ENCODE measurements at places on chromosomes 12 and 14.
A peak's percentile ranks its signal among the peaks of the same experiment; 100 is the strongest.

- no peak for DNase-seq
These were observed 13.1 kb upstream of the NID2 start for GRCh38 chr14:52081964-52082363.

GRCh38 chr12:20314328-20314727 lies 54.0 kb upstream of the PDE3A start:
- no peak for DNase-seq

- DNase-seq = no peak
These were observed 53.3 kb downstream of the BMAL2 start for GRCh38 chr12:27385766-27386564.

GRCh38 chr14:49861699-49862088 lies 9.1 kb upstream of the NEMF start:
- peak; percentile 67 for DNase-seq

GRCh38 chr12:88445705-88446394 lies 134.4 kb downstream of the KITLG start:
- no peak for DNase-seq

- no peak for DNase-seq
These were observed 14.6 kb upstream of the PRMT8 start for GRCh38 chr12:3476403-3476802.

DNA sequence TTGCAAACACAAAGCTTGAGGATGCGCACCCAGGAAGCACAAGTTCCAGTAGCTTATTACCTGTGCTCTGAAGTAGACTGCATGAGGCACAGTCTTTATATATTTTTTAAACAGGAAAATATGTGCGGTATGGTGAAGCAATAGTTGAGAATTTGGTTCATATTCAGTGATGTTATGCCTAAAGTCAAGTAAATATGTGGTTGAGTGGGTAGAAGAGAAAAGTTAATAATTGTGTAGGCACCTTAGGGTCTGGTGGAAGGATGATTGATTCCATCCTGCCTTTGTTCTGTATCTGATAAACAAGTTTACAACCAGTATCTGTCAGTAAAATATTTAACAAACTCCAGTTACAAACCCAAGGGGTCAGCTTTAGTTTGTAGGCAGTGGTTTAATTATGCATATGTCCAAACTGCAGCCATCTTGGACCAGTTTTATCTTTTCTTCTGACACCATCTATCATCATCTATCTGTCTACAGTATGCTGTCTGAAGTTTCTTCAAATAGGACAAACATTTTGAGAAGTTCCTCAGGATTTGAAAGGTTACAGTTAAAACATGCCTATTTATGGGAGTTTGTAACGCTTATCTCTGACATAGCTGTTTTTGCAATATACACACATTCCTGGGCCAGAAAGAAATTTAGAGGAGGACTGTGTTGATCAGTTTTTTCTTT lies 10.8 kb downstream of the SINHCAF start:
- DNase-seq = no peak

GRCh38 chr12:62978768-62979167 lies 43.8 kb upstream of the PPM1H start:
- no peak for DNase-seq

- no peak for DNase-seq
These were observed 34.2 kb upstream of the KTN1 start for GRCh38 chr14:55545779-55546178.

GRCh38 chr12:120844768-120845449 lies 59.2 kb downstream of the SPPL3 start:
- no peak for DNase-seq

DNA sequence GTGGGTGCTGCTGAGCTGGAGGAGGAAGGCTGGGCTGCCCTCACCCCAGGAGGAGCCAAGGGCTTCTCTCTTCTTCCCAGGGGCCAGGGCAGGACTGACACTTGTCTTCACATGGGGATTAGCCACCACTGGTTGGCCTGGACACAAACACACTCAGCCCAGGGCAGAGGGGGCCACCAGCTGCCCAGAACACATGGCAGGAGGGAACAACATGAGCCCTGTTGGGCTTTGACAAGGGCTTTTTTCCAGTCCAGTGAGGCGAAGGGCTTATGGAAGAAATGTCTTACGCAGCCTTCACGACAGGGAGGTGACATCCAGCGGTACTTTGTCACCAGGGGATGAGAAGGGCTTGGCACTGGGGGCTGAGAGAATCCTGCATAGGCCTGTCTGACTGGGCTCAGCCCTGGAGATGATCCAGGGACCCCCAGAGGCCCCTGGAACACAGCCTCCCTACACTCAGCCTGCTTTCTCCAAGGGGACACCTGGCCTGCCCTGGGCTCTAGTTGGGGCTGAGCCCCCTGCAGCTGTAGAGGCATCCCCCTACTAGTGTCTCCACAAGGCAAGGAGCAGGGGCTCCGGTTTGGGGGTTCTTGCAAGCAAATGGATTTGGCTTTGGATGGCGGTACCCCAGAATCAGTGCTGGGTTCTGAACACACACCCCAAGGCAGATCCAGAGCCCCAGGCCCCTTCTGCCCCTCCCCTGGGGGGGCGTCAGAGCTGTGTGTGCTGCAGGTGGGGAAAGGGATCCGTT lies 18.9 kb downstream of the ARL6IP4 start:
- DNase-seq = no peak

GRCh38 chr14:35215110-35215813 lies 76.9 kb upstream of the PSMA6 start:
- DNase-seq = peak; percentile 35

- no peak for DNase-seq
These were observed 40.4 kb upstream of the GZMB start for GRCh38 chr14:24674204-24674970.

DNA sequence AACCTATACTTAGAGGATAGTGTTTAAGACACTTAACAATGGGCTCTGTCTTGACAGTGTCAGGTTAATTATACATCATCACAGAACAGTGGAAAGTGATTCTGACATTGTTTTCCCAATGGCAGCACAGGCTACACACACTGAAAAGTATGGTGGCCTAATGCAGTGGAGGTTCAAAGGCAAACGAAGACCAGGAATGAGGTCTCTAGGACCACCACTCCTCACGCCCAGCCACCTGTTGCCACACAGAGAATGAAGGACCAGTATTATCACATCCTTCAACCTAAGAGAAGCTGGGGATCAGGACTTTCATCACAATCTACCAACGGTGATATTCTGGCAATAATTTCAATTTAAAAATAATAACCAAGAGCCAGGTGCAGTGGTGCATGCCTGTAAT lies 34.5 kb upstream of the CDK2AP1 start:
- no peak for DNase-seq

- no peak for DNase-seq
These were observed 185.0 kb downstream of the PLCZ1 start for GRCh38 chr12:18552829-18553228.

GRCh38 chr12:110224379-110225304 lies 56.4 kb upstream of the ATP2A2 start:
- peak; percentile 28 for DNase-seq

GRCh38 chr12:14716848-14717444 lies 20.5 kb upstream of the GUCY2C start:
- no peak for DNase-seq

GRCh38 chr14:23785208-23785607 lies 149.0 kb downstream of the DHRS2 start:
- no peak for DNase-seq

GRCh38 chr12:58980768-58981167 lies 60.5 kb upstream of the LRIG3 start:
- DNase-seq = no peak

GRCh38 chr12:19246933-19247332 lies 117.4 kb downstream of the PLEKHA5 start:
- DNase-seq = no peak

DNA sequence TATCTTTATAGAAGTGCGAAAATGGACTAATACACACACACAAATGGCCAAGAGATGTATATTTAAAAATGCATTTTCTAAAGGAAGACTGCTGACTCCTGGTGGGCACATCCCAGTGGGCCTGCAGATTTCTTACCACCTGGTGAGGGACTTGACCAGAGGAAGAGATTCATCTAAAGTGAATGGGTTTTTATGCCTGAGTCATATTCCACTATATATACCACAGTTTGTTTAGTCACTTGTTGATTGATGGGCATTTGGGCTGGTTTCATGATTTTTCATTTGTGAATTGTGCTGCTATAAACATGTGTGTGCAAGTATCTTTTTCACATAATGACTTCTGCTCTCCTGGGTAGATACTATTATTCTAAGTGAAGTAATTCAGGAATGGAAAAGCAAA lies 277.3 kb downstream of the SLC16A7 start:
- no peak for DNase-seq

DNA sequence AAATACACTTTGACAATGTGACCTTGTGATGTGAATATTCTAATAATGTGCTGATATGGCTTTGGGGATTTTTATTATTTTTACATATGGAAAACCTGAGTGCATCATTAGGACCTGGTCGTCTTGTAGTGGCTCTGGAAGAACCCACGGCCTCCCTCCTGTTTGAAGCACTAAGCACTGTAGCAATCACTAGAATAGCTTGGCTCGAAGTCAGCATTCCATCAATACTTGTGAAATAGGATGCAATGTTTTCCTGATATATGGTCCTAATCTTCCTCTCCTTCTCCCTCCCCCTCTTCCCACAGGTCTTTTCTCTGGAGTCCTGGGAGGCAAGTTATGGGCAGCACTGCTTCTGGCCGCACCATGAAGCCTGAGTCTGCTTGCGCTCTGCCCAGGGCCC lies 71.9 kb downstream of the NRXN3 start:
- no peak for DNase-seq

- DNase-seq = no peak
These were observed 41.6 kb upstream of the CAPRIN2 start for GRCh38 chr12:30796313-30796780.

DNA sequence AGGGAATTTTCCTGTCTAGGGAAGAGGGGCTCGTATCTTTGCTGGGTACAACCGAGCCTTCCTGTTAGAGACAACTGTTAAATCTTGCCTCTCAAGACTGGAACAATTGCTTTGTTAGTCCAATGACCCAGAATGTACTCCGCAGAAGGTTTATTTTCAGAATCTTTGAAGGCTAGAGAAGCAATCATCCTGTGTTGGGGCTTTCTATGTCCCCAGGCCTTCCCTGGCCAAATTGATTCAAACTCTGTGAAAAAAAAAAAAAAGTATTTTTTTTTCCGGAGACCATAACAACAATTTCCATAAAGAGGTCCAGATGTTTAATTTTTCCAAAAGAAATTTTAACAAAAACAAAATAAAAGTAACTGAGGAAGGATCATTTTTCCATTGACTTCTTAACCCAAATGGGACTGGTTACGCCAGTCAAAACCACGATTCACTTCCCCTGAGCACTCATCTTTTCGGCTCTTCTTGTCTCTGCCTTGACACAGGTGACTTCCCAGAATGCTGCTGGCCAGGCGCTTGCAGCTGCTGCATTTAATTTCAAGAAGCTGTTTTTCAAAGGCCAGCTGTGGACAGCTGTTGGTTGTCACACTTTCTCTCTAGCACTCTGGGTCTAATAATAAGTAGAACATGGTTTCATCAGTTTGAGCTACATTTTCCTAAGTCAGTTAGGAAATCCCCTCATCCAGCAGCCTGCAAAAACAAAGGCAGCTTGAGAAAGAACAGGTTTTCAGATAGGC lies 81.6 kb upstream of the MANSC4 start:
- DNase-seq = no peak

DNA sequence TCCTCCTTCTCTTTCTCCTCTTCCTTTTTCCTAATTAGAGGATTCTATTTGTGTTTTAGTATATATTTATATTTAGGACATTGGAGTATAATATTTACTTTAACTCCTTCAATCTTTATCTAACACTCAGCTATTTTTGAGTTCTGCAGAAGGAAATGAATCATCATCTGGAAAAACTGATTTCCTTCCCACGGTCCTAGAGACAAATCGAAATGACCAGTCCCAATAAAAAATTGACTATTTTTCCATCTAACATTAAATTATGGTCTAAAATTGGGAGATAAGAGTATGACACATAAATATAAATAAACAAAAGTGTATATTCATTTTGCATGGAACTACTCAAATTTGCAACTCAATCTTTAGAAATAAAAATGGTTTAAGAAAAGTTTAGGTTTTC lies 167.4 kb downstream of the TMTC3 start:
- no peak for DNase-seq

GRCh38 chr12:86727160-86727559 lies 471.0 kb upstream of the MGAT4C start:
- no peak for DNase-seq

GRCh38 chr14:63269561-63270225 lies 49.0 kb downstream of the GPHB5 start:
- no peak for DNase-seq

GRCh38 chr12:20212658-20213555 lies 155.4 kb upstream of the PDE3A start:
- DNase-seq = peak; percentile 98

- DNase-seq = peak; percentile 4
These were observed 325.8 kb upstream of the DIO3 start for GRCh38 chr14:101235335-101236103.

DNA sequence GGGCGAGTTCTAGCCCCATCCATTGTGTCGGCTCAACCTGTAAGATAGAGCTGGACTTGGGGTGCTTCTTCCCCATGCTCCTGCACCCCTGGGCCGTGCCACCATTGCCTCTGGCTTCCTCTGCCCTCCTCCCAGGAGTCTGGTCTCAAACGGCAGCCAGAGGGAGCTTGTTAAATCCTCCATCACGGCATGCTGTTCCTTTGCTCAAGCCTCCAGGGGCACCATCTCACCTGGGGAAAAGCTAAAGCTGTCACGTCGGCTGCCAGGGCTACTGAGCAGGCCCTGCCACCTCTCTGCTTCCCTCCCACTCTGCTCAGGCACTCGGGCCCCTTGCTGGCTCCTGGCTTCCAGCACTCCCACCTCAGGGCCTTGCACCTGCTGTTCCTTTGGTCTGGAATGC lies 140.4 kb downstream of the RBM19 start:
- DNase-seq = no peak

All from kidney epithelial cell (primary cell).